Effector CD4-positive, alpha-beta T cell (primary cell): ENCODE measurements at places on chromosomes 4 and X.

GRCh38 chr4:70637239-70637913 lies 8.8 kb downstream of the ENAM start:
- no peak for DNase-seq

DNA sequence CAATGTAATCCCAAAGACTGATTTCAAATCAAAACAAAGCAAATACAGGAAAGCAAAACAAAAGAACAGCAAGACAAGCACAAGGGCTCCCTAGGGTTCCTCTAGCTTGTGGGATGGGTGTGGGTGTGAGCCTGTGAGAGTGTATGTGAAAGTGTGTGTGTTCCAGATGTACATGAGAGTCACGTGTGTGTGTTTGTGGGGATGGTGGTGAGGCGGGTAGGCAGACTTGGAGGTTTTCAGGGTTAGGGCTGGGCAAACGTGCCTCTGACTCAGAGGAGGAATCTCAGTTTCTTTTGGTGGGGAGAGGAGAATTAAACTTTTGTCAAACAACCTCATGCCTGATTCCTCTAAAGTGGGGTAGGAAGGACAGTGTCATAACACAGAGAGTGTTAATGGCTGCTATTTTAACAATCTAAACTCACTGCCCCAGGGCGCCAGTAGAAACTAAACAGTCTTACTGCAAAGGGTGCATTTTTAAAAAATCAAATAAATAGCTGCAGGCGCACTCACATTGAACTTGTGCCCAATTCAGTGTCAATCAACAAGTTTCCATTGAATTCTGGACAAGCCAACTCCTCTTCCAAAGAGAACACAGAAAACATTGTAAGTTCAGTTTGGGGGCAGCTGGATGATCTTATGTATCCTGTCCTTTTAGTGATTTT lies 51.8 kb downstream of the CHRDL1 start:
- DNase-seq = no peak

GRCh38 chr4:173091362-173091761 lies 77.2 kb upstream of the GALNT7 start:
- no peak for DNase-seq

DNA sequence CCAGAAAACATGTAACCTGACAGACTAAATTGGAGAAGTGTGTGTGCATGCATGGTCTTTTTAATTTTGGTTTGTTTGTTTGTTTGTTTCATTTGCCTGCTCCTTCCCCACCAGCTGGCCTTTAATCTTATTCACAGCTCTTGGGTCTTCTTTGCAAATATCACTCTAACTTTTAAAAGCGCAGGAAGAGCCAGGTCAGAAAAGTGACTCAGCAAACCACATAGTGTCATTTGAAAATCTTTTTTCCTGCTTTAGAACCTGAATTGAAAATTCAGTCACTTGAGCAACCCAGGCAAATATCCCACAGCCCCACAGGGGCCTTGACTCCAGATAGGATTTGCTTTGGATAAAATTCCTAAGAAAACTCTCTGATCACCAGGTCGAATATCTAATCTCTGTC lies 4.6 kb downstream of the TMEM255A start:
- DNase-seq = no peak

DNA sequence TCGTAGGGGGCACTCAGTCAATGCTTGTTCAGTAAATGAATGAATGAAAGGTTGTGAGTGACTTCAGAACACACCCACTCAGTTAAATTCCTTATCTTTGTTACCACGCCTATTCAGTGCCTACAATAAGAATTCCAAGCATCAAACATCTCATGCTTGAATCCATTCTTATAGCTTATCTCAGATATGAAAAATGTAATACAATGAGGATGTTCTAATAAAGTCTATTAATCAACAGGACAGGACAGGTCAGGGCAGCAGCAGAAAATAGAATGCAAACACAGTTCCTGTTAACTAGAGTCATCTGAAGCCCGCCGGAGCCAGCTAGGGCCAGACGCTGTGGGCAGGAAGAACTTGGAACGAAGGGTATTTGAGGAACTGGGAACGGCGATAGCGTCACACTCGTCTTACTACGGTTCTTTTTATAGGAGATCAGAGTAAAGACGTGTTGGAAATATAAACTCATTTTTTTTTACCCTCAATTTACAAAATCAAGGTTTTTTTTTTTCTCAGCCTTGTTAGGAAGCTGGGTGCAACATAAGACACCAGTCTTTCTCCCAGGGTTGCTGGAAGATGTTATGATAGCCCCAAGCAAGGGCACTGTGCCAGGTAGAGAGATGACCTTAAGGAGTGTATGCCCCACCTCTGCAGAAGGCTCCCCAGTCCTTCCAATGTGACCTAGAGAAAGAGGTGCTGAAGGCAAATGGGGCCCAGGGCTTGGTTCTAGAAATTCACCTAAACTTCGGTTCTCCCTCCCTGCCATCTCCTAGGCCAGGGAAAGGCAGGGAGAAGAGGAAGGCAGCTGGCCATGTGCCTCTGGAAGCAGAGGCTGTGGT lies 48.3 kb downstream of the SEL1L3 start:
- no peak for DNase-seq

- no peak for DNase-seq
Observed at GRCh38 chr4:81740487-81740886, 268.8 kb upstream of the RASGEF1B start.

DNA sequence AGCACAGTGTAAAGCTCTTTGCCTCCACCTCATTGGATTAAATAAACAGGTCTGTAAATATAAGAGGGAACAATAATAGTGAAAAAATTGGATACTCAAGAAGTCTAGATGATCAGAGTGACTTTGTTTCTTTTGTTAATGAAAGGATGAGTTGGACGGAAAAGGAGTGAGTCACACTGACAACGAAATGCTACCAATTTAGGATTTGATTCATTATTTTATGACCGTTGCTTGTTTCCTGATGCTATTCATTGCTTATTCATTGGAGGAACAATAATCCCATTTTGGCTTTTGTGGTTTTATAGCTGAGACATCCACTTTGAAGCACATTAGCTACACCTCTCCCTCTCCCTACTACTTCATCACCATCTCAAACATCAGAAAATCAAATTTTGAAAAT lies 74.4 kb upstream of the DYNLT3 start:
- no peak for DNase-seq

DNA sequence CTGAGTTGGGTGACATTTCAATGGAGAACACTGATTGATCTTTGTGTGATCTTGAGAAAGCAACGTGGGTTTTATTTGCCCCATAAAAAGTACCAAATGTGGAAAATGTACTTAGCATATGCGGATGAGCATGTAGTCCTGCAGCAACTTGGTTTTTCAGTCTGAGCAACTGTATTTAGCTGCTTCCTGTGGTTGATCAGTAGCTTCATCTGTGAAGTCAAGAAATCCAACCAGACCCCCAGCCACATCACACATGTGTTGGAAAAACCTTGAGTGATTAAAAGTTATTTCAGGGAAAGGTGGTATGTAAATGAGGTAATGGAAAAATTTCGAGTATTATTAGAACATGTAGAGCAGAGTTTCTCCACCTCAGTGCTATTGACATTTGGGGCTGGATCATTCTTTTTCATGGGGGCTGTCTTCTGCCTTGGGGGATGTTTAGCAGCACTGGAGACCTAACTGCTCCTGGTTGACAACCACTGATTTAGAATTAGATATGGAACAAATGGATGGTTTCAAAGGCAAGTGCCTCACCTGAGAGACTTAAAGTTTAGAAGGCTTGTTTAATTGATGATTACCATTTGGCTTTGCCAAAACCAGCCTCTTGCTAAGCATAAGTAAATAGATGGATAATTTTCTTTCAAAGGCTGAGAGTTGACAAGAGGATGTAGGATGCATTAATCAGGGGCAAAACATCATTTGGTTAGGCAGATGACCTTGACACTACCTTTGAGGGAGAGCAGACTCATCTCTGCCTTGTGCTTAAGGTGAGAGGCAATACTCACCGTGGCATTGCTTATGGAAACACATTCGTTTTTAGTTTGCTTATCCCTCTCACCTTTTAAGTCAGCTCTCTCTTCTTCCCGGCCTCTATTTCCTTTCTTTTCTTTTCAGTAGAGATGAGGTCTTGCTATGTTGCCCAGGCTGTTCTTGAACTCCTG lies 193.0 kb upstream of the RPS6KA3 start:
- no peak for DNase-seq
